NK-92 treated with Interleukin-12 subunit alpha and Interleukin-12 subunit beta, amount 100 ng/mL, for 24 hours (cell line): ENCODE measurements at places on chromosomes 4 and X.

- no peak for DNase-seq
Measured at GRCh38 chrX:828411-828959, 197.9 kb downstream of the SHOX start.

DNA sequence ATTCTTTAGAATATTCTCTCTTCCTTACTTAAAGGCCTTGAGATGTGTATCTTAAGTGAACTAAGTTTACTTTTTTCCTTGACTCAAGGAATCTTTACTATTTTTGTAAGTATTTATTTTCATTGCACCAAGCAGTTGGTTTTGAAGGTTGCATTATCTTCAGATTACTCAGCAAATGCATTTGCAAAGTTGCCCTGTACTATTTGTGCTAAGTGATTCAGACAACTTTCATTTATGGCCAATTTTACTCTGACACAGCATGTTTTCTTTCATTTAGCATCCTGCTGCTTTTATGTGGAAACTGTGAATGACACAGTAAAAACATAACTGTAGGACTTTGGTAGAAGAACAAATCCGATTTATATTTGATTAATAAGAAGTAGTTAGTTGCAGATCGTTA lies 191.0 kb downstream of the CCSER1 start:
- no peak for DNase-seq

DNA sequence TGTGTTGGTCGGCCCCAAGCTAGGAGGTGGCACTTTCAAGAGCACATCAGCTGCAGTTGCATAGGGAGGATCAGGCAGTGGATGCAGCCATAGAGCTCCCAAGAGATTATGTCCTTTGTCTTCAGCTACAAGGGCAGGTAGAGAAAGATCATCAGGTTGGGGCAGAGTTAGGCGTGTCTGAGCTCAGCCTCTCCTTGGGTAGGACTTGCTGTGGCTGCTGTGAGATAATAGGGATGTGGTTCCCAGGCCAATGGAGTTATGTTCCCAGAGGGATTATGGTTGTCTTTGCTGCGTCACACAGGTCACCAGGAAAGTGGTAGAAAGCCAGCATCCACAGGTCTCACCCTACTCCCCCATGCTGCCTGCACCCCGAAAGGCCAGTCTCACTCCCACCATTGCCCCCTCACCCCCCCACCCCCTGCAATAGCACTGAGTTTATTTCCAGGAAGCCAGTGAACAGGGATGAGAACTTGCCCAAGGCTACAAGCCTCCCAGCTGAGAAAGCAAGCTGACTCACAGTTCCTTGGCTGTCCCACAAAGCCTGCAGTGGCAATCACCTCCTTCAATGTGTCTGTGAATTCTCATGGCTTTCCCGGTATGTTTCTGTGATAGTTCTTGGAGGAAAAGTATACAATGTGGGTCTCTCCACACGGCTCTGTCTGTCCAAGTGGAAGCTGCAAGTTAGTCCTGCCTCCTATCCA lies 148.4 kb downstream of the STPG2 start:
- DNase-seq = no peak

DNA sequence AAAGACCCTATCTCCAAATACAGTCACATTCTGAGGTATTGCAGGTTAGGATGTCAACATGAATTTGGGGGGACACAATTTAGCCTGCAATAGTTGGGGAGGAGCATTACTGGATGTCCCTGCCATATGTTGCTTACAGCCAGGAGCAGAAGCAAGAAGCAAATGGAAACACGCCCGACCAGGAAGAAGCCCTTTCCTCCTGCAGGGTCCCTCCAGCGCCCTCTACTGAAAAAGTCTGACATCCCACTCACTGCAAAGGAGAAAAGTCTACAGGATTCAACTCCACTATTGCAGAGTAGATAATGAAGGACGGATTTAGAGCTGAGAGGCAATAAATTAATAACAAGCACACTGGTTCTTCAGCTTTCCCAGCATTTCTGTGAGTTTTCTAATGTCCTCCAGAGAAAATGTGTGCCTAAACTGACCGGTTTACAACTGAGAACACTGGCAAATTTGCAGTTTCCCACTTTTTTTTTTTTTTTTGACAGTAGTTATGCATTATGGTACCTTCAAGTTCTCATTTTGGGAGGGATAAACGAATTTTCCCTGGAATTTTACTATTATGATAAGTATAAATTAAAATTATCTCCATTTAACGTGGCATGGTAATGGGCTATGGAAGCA lies 31.7 kb downstream of the COQ2 start:
- DNase-seq = peak; percentile 26

GRCh38 chr4:102687373-102687981 lies 73.3 kb downstream of the MANBA start:
- DNase-seq = no peak

- no peak for DNase-seq
Measured at GRCh38 chr4:12724510-12724909, 759.6 kb downstream of the RAB28 start.

DNA sequence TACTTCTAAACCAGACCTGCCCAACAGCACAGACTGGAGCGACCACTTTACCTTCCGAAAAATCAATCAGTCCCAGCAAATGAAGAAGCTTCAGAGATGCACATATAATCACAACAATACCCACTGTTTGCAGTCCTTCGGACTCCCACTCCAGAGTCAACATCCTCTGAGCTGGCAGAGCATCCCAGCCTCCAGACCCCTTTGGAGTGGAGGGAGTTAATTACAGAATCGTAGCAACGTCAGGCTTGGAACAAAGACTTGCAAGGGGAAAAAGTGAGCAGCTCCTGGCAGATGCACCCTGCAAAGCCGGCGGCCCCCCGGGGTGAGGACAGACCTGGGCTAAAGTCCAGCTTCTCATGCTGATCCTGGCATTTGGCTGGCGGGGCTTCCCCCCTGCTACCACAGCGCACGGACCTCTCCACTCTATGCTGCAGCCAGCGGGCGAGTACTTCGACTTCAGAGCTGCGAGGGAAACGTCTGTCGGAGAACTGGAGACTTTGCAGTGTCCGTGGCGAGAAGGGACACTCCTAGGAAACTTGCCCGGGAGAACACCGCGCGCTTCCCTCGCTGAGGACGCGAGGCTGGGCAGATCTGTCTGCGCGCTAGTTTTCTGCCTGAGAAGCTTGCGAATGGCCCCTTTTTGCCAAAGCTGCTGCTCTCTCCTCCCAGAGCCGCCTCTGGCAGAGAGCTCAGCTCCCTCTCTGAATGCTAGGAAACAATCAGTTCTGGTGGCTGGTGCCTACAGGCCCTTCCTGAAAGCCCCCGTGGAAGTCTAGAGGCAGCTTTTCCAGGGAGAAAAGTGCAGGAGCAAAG lies 283.7 kb downstream of the PACRGL start:
- DNase-seq = no peak

DNA sequence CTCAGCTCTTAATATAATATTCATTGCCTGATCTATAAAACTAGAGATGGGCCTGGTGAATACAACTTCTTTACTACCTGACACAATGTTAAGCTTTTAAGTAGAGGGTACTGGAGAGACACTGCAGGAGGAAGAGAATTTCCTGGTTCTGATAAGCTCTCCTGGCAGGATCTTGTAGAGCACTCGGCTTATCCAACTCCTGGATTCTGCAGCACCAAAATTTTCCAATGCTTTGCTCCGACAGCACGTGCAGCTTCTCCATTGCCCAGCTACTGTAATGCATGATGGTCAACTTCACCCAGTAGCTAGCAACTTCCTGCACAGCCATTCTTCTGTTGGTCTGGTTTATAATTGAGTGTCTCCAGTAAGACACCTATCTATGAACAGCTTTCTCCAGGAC lies 686.2 kb upstream of the BOD1L1 start:
- DNase-seq = no peak

DNA sequence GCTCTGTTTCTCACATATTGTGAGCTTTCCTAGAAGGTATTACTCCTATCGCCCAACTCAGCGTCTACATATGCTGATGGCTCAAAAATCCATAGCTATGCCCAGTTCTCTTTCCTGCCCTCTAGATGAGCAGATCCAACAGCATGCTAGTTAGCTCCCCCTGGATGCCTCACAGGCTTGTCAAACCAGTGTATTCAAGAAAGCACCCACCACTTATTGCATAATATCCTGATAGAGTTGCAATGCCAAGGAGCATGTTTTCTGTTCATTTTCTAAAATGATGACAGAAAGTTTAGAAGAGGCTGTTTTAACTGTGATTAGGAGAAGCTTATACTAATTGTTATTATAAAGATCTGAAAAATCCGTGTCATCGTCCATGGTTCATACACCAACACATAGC lies 1.9 kb upstream of the PACRGL start:
- DNase-seq = no peak

- DNase-seq = no peak
Measured at GRCh38 chr4:124523816-124524215, 188.7 kb downstream of the ANKRD50 start.

- no peak for DNase-seq
Measured at GRCh38 chrX:18286322-18286831, 65.7 kb upstream of the BEND2 start.

DNA sequence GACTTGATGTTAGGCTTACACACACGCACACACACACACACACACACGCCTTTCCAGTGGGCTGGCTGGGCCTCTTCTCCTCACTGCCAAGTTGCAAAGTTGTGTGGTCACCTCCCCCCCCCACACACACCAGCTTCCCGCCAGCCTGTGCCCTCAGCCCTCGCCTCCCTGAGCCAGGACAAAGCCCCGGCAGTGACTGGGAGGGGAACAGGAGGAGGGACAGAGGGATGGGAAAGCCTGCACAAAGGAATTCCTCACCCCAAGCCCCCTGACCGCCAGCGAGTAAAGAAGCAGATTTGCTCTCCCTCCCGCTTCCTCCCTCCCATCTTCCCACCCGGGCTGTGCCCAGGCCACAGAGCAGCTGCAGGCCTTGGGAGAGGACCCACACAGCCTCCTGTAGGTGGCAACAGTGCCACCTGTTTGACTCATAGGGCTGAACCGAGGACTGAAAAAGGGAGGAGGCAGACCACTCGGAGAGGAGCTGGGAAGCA lies at the start of gene GDPD2:
Gene GDPD2 (plus strand): TSS at position 464 of the 491 bp plus-strand sequence. CDS start 1,671 bp downstream, outside the sequence.
- no peak for DNase-seq

DNA sequence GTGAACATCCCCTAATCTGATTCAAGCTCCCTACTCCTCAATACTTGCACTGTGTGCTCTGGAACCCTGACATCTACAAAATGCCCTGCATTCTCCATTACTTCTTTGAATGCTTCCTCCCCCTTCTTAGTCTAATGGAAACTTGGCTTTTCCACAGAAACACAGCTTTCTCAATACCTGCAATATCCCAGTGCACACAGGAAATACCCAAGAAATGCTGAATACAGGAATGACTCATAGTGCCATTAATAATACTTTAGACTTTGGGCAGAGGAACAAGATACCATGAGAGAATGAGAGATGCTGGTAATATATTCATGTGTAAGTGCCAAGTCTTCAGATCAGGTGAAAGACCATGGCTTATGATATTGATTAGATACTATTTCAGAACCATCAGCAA lies 5.6 kb downstream of the QRFPR start:
- no peak for DNase-seq

DNA sequence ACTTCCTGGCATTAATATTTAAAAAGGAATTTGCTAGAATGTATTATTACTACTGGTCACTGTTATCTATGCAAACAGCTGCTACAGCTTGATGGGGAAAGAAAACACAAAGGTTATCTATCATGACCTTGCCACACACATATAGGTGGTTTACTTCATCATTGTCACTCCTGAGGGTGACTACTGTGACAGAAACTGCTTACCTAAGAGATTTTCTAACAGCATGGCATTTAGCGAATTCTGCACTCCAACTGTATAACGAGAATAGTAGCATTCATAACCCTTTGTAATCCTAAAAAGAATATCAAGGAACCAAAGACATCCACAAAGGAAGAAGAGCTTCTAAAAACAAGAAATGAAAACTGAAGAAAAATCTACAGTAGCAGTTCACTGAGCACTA lies 74.6 kb upstream of the SPOCK3 start:
- DNase-seq = no peak

DNA sequence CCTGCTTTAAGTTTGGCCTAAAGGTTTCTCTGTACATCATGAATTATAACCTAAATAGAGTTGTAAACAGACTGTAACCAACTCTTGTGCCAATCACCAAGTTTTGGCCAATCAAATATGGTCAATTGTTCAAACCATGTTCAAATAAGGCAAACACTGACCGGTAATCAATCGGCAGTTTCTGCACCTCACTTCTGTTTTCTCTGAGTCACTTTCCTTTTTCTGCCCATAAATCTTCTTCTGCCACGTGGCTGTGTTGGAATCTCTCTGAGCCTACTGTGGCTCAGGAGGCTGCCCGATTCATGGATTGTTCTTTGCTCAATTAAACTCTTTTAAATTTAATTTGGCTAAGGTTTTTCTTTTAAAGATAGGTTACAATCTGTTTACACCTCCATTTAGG lies 16.5 kb upstream of the ENPP6 start:
- no peak for DNase-seq

DNA sequence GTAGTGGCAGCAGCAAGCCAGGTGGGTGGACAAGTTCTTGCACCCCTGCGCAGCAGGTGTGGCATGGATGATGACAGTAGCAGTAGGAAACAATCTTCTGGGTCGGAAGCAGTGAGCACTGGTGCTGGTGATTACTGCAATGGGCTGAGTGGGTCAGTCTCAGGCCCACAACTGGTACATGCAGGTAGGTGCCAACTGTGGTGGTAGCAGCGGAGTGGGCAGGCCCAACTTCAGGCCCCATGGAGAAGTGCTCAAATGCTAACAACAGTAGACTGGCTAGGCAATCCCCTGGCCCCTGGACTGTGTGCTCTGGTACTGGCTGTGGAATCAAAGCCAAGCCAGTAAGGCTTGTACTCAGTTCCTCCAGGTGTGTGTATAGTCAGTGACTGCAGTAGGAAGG lies 413.7 kb downstream of the PDGFC start:
- no peak for DNase-seq

- no peak for DNase-seq
Measured at GRCh38 chrX:84216406-84216805, 28.4 kb upstream of the RPS6KA6 start.

GRCh38 chr4:124803641-124804040 lies 91.1 kb upstream of the ANKRD50 start:
- DNase-seq = no peak

DNA sequence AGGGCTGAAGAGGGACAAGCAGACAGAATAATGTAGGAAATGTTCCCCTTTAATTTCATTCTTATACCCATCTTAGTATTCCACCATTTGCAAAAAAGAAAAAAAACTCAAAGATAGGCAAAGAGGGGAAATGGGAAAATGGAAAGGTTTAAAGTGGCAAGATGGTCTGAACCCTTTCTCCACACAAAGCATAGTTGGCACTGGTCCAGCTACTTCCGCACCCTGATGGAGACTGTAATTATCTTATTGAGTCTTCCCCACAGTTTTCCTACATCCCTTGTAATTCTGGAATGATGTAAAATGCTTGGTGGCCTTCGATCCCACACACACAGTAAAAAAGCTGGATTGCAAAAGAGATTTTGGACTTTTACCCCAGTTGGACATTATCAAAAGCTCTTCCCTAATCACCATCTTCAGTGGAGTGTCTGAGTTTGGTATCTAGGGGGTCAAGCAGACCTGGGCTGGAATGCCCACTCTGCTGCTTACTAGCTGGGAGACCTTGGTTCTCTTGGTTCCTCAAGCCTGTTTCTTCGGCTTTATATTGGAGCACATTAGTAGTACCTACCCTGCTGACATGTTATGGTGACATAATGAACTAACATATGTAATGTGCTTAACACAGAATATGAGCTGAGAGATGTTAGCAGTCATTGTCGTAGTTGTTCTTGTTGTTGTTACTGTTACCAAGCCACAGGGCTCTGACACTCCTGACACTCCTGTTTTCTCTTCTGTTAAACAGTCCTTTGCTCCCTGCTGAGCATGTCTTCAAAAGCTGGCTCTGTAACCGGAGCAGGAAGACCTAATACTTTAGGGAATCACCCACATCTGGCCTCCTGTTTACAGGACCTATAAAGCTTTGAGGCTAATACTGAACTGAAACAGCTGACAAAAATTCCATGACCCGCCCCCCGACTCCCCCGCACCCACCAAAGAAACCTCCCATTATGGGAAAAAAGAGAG lies 4.7 kb downstream of the SRPX2 start:
- DNase-seq = no peak

GRCh38 chr4:33493231-33493630 lies 2751.1 kb downstream of the ARAP2 start:
- no peak for DNase-seq
